ENCODE measurements at places on chromosomes 5 and 9. TPM values are rescaled to one million over a fixed set of nuclear protein-coding genes. Genes with fewer than 3 reads are reported as not detected.

The ADAMTS2 gene
- 3.7 TPM for total RNA-seq

The GPR150 gene
- total RNA-seq = not detected

The GFI1B gene
- total RNA-seq = not detected

The SLC34A1 gene
- not detected for total RNA-seq

The PKD2L2 gene
- total RNA-seq = 1.3 TPM

The NUTM2G gene
- total RNA-seq = not detected

The ZBTB6 gene
- total RNA-seq = 6.6 TPM

The GOLM1 gene
- 2.6 TPM for total RNA-seq

The SOHLH1 gene
- not detected for total RNA-seq

The SLC6A7 gene
- total RNA-seq = not detected

The SPATA31D3 gene
- total RNA-seq = not detected

The RNF183 gene
- not detected for total RNA-seq

The IFNE gene
- not detected for total RNA-seq

The PCA3 gene
- not detected for total RNA-seq

The SPINK13 gene
- total RNA-seq = not detected

The SCGB3A2 gene
- not detected for total RNA-seq

The ANKDD1B gene
- not detected for total RNA-seq

The CTXN3 gene
- 0.61 TPM for total RNA-seq

The NPR3 gene
- 2.2 TPM for total RNA-seq

The CYLC2 gene
- total RNA-seq = not detected

The PTGS1 gene
- total RNA-seq = 0.78 TPM

The AJM1 gene
- 1.3 TPM for total RNA-seq

The CDX1 gene
- total RNA-seq = not detected

The NACC2 gene
- total RNA-seq = 25.1 TPM

The LCN1 gene
- total RNA-seq = not detected

The TXNDC8 gene
- not detected for total RNA-seq

The DMRTA1 gene
- total RNA-seq = 0.38 TPM

The LECT2 gene
- total RNA-seq = not detected

The GDA gene
- total RNA-seq = 0.52 TPM

The CCDC192 gene
- not detected for total RNA-seq

The TRMT10B gene
- 1.3 TPM for total RNA-seq

The TBC1D9B gene
- total RNA-seq = 40.0 TPM

The PCDHB15 gene
- total RNA-seq = 0.79 TPM

The GARIN3 gene
- total RNA-seq = not detected

The C9orf152 gene
- not detected for total RNA-seq

The DNAJB5 gene
- 74.4 TPM for total RNA-seq

The TNFSF8 gene
- total RNA-seq = 1.6 TPM

The VCAN gene
- 14.1 TPM for total RNA-seq

The CARD6 gene
- total RNA-seq = 4.1 TPM

The OR2K2 gene
- total RNA-seq = 0.52 TPM

The BHMT2 gene
- total RNA-seq = 16.6 TPM

The TMC1 gene
- total RNA-seq = 2.6 TPM

The BSPRY gene
- not detected for total RNA-seq

The HSPA4 gene
- total RNA-seq = 147 TPM

The SLC45A2 gene
- not detected for total RNA-seq

The TAF11L5 gene
- not detected for total RNA-seq

The DBH gene
- total RNA-seq = not detected

The ANKH gene
- 92.8 TPM for total RNA-seq

The OXCT1 gene
- 10.7 TPM for total RNA-seq

The PCDHGA8 gene
- total RNA-seq = 1.6 TPM

The PCDHGA11 gene
- 0.94 TPM for total RNA-seq

The RASGEF1C gene
- total RNA-seq = not detected

The PCDH1 gene
- total RNA-seq = 17.4 TPM

The DIRAS2 gene
- not detected for total RNA-seq

The PDLIM4 gene
- total RNA-seq = 5.7 TPM

The ANKRD31 gene
- total RNA-seq = not detected
